Adrenal gland (tissue), 19 donors: ENCODE measurements at places on chromosomes 12 and 14. TPM values are rescaled to one million over a fixed set of nuclear protein-coding genes. Genes with fewer than 3 reads are reported as not detected.

DNA sequence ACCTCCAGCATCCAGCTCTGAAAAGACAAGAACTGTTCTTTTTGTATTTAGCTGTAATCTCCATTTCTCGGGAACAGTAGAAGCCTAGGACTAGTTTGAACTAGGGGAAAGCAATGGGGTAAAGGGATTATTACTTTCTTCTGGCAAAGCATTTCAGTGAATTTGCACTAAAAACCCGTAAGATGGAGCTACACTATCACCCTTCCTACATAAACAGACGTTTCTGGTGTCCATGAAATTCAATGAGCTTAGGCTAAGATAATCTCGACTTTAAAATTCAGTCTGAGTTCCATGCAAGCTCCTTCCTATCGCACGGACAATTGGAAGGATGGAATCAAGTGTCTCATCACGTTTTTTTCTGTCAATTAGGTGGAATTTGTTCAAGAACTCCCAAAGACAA, 24.0 kb downstream of the ACSM4 start:
- H3K27me3 ChIP-seq, result no peaks in the 10 kb centered on the region
- no peak overlapping the region for H3K4me3 ChIP-seq
- H3K27ac ChIP-seq, result no peak overlapping the region

DNA sequence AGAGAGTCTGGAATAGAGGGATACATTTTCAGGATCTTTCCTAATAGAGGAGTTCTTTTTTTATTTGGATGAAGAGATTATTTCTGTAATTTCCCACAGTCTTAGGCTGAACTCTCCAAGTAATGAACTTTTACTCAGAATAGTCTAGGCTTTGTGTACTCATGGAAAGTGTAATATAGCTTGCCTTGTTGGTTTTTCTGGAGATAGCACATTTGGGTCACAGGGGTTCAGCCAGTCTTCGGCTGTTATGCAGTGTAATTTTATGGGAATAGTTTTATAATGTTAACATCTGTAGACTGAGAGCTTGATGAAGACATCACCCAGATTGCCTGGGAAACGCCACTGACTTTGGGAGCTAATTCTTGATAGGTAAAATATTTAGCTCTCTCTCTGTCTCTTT, 450.8 kb downstream of the RAD51B start:
- no peaks in the 10 kb centered on the region for H3K27me3 ChIP-seq
- DNase-seq, result no peak
- no peaks in the 10 kb centered on the region for H3K36me3 ChIP-seq
- H3K4me3 ChIP-seq, result no peak overlapping the region
- H3K27ac ChIP-seq, result no peak overlapping the region

- H3K27me3 ChIP-seq, result no peaks in the 10 kb centered on the region
- no peaks in the 10 kb centered on the region for H3K4me1 ChIP-seq
- no peak for DNase-seq
- H3K27ac ChIP-seq, result no peak overlapping the region
- no peak overlapping the region for H3K4me3 ChIP-seq
These were observed 8.5 kb upstream of the PRKAB1 start for GRCh38 chr12:119659289-119659897.

DNA sequence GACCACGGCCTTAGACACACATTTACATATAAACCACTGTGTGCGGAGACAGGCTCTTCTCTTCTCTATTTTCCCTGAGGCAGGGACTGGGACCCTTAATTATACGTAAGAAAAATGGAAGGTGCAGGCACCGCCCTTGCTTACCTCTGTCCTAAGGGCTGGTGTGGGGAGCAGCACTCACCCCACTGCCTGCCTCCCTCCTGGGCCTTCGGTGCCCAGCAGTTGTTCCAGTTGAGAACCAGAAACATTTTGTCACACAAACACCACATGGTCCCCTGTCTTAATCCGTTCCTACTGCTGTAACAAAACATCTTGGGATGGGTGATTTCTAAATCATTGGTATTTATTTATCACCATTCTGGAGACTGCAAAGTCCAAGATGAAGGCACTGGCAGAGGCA, 192.7 kb upstream of the DIO3 start:
- no peak overlapping the region for H3K4me3 ChIP-seq
- no peaks in the 10 kb centered on the region for H3K36me3 ChIP-seq
- H3K4me1 ChIP-seq, result no peaks in the 10 kb centered on the region

DNA sequence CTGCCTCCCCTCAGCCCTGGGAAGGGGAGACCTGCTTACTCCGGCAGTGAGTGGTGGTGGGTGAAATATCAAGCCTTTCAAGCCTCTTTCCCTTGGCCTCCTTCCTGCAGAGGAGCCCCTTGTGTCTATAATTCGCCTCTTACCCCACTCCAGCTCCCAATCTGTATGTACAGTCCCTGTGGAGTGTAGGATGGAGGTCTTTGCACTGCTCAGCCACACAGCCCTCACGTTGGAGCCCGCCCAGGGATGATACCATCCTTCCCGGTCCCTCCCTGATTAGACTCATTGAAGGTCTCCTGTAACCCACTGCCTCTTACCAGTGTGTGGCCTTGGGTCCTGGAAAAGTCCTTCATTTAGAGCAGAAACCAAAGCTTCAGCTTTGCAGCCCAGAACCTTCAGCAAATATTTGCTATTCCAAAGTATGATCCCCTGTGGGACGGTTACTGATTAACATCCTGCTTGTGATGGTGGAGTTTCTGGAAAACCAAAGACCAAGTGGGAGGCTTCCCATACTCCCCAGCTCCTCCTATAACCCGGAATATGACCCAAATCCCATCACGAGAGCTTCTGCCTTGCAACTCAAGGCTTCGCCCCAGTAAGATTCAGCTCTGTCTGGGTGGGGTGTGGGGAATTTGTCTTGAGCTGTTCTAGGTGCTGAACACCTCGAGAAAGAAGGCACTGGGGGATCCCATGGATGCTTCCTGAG, at the start of gene SERPINA10:
SERPINA10 (minus strand) TSS at position 397 of the 706 bp plus-strand sequence. CDS start 2,675 bp downstream, outside the sequence.
- DNase-seq, result no peak
- H3K4me1 ChIP-seq, result no peaks in the 10 kb centered on the region
- H3K36me3 ChIP-seq, result no peaks in the 10 kb centered on the region
- no peak within 1 kb of the TSS for H3K4me3 ChIP-seq
- H3K27ac ChIP-seq, result no peak within 1 kb of the TSS

DNA sequence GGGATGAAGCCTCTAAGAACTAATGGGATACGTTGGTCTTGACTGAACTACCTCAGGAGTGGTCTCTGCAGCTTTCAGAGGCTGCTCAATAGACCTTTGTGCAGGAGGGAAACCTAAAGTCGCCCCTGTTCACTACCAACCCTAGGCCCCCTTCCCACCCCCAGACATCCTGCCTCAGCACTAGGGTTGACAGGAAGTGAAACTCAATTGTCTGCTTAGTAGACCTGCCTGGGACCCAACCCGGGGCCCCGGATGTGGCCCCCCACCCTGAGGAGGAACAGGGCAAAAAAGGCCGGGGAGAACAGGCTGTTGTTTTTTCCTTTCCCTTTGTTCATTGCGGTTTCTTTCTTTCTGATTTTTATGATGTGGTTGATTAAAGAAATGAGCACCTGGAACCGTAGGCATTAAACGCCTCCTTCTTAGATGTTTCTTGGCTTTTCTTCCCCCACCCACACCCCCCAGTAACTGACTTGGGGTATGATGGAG, 1.6 kb upstream of the DGKA start:
- H3K27ac ChIP-seq, result no peak overlapping the region
- no peak overlapping the region for H3K4me3 ChIP-seq
- peaks cover 32% of the 10 kb centered on the region for H3K4me1 ChIP-seq
- no peaks in the 10 kb centered on the region for H3K36me3 ChIP-seq
- H3K27me3 ChIP-seq, result no peaks in the 10 kb centered on the region

- H3K27me3 ChIP-seq, result no peaks in the 10 kb centered on the region
- peak overlapping the region; percentile 72 for H3K27ac ChIP-seq
- H3K4me3 ChIP-seq, result no peak overlapping the region
- H3K4me1 ChIP-seq, result peaks cover 34% of the 10 kb centered on the region
- H3K36me3 ChIP-seq, result no peaks in the 10 kb centered on the region
These were observed 18.3 kb downstream of the NINJ2 start for GRCh38 chr12:644818-645552.

DNA sequence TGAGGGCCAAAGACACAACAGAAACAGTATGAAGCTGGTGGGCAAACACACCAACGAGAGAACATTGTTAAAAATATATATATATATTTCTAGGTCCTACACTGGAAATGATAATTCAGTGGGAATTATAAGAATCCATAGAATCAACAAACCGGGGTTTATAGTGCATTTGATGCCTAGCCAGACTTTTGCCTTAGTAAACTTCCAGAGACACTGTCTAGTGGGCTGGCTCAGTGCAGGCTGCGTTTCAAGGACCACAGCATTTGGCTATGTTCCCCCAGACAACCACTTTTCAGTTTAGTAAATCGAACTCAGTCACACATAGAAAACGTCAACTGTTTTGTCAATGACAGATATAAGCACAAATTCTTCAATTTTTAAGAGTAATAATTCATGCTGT, 41.9 kb downstream of the SLC38A4 start:
- no peak overlapping the region for H3K4me3 ChIP-seq
- H3K36me3 ChIP-seq, result no peaks in the 10 kb centered on the region
- H3K4me1 ChIP-seq, result no peaks in the 10 kb centered on the region
- DNase-seq, result no peak
- H3K27ac ChIP-seq, result no peak overlapping the region

DNA sequence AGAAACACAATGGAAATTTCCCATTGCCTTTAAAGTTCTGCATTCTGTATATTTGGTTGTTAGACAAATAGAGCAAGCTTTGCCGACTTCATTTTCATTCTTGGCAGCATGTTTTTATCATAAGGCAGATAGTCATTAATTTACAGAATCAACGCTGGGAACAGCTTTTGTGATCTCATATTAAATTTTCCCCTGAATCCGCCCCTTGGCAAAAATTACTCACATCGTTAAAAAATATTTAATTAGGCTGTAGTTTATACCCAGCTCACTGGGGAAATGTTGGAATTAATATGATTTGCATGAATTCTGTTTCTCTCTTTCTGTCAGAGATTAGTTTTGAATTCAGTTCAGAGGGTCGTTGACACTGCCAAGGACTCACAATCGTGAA, 297.6 kb downstream of the EGLN3 start:
- no peak overlapping the region for H3K27ac ChIP-seq
- no peaks in the 10 kb centered on the region for H3K27me3 ChIP-seq
- DNase-seq, result no peak
- no peaks in the 10 kb centered on the region for H3K36me3 ChIP-seq

GRCh38 chr12:112370868-112371510, 11.2 kb downstream of the HECTD4 start:
- no peaks in the 10 kb centered on the region for H3K36me3 ChIP-seq
- no peaks in the 10 kb centered on the region for H3K27me3 ChIP-seq
- peaks cover 4% of the 10 kb centered on the region for H3K4me1 ChIP-seq
- H3K4me3 ChIP-seq, result no peak overlapping the region
- DNase-seq, result no peak

- H3K27ac ChIP-seq, result no peak overlapping the region
- H3K36me3 ChIP-seq, result no peaks in the 10 kb centered on the region
- H3K4me3 ChIP-seq, result no peak overlapping the region
- no peak for DNase-seq
- H3K27me3 ChIP-seq, result no peaks in the 10 kb centered on the region
These were observed 136.4 kb downstream of the ZFP36L1 start for GRCh38 chr14:68656452-68656851.

DNA sequence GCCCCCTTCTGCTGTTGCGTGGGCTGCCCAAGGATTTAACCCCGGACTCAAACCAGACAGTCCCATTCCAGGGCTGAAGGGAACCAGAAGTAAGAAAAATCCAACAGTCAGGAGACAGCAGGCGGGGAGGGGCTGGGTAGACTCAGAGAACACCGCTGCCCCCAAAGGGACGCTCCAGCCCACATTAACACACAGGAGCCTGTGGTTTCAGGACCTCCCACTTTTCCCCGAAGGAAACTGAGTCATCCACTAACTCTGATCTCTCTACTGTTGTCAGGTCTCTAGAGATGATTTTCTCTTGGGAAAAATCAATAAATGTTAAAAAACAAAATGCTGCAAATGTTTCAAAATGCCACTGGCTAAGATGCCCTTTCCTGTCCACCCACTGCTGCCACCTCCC, 41.6 kb downstream of the FBXO21 start:
- no peaks in the 10 kb centered on the region for H3K27me3 ChIP-seq
- no peaks in the 10 kb centered on the region for H3K36me3 ChIP-seq
- no peak for DNase-seq
- no peak overlapping the region for H3K27ac ChIP-seq
- no peak overlapping the region for H3K4me3 ChIP-seq
- H3K4me1 ChIP-seq, result peaks cover 6% of the 10 kb centered on the region

- no peak for DNase-seq
- H3K4me1 ChIP-seq, result no peaks in the 10 kb centered on the region
- no peak overlapping the region for H3K4me3 ChIP-seq
- H3K27ac ChIP-seq, result no peak overlapping the region
These were observed 101.2 kb upstream of the SLC16A7 start for GRCh38 chr12:59494617-59495016.

DNA sequence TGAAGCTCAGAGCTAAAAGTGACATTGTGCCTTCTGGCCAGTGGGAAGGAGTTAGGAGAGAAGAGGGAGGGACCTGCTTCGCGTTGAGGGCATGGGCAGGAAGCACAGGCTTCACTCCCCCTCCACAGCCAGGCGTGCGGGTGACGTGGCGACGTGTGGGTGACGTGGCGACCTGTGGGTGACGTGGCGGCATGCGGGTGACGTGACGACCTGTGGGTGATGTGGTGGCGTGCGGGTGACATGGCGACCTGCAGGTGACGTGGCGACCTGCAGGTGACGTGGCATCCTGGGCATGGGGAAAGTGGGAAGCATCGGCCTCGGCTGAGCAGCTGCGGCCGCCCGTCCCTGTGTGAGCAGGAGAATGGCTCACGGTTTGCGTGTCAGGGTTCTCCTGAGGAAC, 8.2 kb upstream of the GALNT9 start:
- no peaks in the 10 kb centered on the region for H3K36me3 ChIP-seq
- H3K27ac ChIP-seq, result no peak overlapping the region
- no peak for DNase-seq
- no peaks in the 10 kb centered on the region for H3K4me1 ChIP-seq

GRCh38 chr14:45362505-45362904, 109.5 kb upstream of the MIS18BP1 start:
- H3K4me3 ChIP-seq, result no peak overlapping the region
- DNase-seq, result no peak
- no peak overlapping the region for H3K27ac ChIP-seq
- no peaks in the 10 kb centered on the region for H3K36me3 ChIP-seq

The MARK3 gene
- 102 TPM for total RNA-seq

The ACYP1 gene
- 11.5 TPM for total RNA-seq

The OR4E2 gene
- total RNA-seq, result not detected

The GALNT6 gene
- total RNA-seq, result 0.72 TPM

The PROX2 gene
- total RNA-seq, result not detected

The MYF5 gene
- not detected for total RNA-seq

The RIPK3 gene
- total RNA-seq, result 8.1 TPM

The CLEC6A gene
- not detected for total RNA-seq

The NACA gene
- 1,269 TPM for total RNA-seq

The RFLNA gene
- total RNA-seq, result 1.4 TPM
